HCT116 (cell line): ENCODE measurements at places on chromosomes 16 and 17. TPM values are rescaled to one million over a fixed set of nuclear protein-coding genes. Genes with fewer than 3 reads are reported as not detected.
A peak's percentile ranks its signal among the peaks of the same experiment; 100 is the strongest.

Gene KRT36
- total RNA-seq, result not detected

DNA sequence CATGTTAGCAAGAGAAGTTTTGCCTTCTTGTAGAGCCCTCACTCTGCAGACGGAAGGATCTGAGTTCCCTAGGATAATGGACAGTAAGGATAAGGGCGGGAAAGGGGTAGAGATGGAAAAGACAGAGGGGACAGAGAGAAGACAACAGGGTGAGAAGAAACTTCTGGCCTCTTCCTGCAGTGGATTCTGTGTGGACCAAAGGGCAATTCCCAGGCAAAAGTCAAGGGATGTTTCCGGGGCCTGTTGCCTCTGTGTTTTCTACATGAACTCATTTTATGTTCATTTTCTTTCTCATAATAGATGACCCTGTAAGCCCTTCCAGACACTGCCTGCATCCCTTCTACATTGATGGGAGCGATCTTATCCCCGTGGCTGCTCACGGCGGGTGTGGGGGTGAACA, 647 bp upstream of the TMEM238L start:
- DNase-seq, result no peak

GRCh38 chr16:28298511-28298878, 6.2 kb downstream of the SBK1 start:
- no peak for DNase-seq

Gene SCN4A
- 2.7 TPM for total RNA-seq

Gene PIGQ
- total RNA-seq, result 21.0 TPM

DNA sequence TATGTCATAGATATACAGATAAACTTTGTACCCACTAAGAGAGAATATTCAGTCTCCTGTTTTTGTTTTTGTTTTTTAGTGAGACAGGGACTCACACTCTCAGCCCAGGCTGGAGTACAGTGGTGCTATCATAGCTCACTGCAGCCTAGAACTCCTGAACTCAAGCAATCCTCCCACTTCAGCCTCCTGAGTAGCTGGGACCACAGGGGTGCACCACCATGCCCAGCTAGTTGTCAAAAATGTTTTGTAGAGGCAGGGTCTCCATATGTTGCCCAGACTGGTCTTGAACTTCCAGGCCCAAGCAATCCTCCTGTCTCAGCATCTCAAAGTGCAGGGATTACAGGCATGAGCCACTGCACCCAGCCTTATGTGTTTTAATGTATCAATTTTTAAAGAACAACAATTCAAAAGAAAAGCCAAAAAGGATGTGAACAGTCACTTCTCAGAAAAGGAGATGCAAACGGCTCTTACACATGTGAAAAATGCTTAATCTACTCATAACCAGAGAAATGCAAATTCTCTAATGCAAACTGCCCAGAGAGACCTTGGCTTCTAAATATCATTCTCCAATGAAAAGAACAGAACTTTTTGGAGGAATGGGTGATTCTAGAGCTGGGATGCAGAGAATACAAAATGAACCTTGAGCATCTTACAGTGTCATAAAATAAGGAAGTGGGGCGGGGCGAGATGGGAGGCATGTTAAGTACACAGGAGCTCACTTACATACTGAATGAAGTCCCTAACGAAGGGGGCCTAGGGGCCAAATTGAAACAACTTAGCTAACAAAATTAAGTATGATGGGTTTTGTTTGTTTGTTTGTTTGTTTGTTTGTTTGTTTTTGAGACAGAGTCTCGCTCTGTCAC, 7.3 kb upstream of the CMTM3 start:
- no peak for DNase-seq

DNA sequence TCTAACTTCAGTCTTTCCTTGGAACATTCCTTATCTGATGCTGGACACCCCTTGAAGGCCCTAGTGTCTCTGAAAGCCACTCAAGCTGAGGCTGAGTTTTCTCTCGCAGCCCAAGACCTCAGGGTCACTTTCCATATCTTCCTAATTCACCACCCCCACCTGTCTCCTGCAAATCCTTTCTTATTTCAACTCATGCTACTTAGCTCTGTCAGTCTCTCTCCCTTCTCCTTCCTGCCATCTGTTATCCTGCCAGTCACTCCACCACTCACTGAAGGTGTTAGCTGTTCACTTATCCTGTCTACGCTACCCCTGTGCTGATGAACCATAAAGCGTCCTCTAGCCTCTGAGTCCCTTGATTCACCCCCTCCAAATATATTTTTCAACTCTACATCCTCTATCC, 143.9 kb upstream of the SHISA6 start:
- no peak for DNase-seq

GRCh38 chr17:46002311-46002972, 3.4 kb downstream of the STH start:
- DNase-seq, result peak; percentile 43

DNA sequence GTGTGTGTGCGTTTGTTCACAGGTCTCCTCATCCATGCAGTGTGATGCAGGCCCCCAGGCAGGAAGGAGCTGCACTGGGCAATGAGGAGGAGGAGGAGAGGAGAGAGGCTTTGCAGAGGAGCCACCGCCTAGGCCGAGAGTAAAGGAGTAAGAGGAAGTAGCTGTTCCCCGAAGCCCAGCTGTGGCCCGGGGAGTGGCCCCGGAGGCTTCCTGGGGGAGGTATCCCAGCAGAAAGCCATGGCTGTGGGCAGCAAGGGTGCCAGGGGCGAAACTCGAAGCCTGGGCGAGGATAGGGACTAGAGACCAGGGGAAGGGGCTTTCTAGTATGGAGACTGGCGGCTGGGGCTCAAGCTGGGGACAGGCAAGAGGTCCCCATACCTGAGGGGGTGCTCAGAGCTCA, 12.2 kb downstream of the C16orf95 start:
- DNase-seq, result no peak

GRCh38 chr17:45895304-45895968, 1.1 kb downstream of the MAPT start:
- no peak for DNase-seq

DNA sequence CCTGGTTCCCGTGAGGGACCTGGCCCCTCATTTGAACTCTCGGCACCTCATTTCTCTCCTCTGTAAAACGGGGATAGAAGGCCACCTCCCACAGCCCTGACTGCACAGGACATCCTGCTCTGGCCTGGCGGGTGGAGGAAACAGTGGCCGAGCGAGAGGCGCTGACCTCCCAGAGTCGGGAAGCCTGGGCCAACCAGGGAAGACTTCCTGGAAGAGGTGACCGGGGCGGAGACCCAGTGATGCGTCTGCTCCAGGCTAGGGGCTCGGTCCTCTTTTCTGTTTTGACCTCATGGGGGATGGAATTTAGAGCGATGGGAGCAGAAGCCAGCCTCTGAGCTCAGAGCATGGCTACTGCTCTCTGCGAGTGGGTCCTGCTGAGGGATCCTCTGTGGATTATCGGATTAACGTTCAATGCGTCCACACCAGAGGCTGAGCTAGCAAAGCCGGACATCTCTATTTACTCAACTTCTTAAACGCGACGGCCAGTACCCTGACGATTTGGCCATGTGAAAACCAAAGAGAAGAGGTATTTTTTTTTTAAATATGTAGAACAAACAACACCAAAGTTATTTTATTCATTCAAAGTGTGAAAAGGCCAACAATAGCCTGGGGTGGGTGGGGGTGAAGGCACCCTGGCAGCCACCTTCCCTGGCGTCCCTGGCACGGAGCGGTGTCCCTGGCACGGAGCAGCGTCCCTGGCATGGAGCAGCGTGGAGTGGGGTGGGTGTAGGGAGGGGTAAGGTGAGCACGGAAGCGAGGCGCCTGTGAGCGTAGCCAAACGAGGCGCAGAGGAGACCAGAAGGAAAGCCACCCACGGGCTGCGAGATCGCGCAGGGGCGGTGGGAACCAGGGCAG, 9.2 kb upstream of the MSLN start:
- DNase-seq, result no peak

GRCh38 chr16:89785523-89786155, 30.8 kb downstream of the FANCA start:
- no peak for DNase-seq

Gene KRT31
- not detected for total RNA-seq

GRCh38 chr17:66675991-66676371, 158.9 kb upstream of the CACNG5 start:
- no peak for DNase-seq

DNA sequence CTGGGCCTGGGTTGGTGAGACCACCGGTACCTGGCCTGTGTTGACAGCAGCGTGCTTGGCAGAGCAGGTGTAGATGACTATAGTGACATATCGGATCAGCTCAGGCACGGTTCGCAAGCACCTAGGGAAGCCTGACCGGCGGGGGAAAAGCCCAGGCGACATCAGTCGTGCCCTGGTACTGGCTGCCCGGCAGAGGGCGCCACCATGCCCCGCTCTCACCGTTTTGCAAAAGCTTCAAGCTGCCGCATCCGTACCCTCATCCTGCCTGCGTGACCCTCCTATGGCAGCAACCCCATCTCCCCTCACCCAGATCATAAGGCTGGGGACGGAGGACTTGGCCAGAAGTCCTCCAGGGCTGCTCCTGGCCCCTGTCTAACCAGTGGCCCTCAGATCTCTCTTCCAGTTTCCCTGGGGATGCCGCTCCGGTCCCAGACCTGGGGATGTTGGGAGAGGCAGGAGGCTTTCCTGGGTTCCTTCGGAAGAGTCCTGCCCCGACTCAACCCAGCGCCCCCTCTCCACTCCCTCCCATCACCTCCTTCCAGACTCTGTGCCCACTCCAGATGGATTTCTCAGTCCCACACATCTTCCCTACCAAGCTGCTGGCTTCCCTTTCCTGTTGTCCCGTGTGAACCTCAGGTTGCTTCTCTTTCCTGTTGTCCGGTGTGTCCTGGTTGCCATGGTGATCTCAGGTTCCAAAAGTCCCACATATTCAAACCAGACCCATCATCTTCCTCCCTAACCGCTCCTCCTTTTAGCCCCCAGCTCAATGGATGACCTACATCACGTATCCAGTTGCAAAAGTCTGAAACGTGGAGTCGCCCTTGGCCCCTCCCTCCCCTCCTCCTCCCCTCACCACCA, 13.7 kb downstream of the ALOX12B start:
- peak; percentile 44 for DNase-seq

DNA sequence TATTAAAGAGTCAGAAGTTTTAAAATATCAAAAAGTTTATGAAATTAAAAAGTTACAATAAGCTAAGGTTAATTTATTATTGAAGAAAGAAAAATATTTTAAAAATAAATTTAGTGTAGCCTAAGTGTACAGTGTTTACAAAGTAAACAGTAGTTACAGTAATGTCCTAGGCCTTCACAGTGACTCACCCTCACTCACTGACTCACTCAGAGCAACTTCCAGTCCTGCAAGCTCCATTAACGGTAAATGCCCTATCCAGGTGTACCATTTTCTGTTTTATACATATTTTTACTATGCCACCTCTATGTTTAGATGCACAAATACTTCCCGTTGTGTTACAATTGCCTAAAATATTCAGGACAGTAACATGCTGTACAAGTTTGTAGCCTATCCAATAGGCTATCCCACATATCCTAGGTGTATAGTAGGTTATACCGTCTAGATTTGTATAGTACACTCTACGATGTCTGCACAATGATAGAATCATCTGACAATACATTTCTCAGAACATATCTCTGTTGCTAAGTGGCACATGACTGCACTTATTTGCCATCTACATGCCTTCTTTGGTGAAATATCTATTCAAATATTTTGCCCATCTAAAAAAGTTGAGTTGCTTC, 67.2 kb upstream of the WSB1 start:
- no peak for DNase-seq

Gene SCARF1
- total RNA-seq, result 2.2 TPM

DNA sequence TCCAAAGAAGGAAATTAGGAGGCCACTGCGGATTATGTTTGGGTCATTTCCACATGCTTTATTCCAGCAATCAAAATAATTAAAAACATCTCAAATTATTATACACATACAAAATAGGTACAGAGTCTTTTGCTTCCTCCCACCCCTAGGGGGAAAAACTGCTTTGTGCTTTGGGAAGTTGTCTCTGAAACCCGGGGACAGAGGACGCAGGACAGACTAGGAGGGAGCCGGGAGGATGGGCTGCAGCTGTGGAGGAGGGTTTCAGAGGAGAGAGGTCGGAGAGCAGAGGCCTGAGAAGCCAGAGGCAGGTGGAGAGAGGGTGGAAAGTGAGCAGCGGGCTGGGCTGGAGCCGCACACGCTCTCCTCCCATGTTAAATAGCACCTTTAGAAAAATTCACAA, 17.4 kb downstream of the COL1A1 start:
- no peak for DNase-seq

GRCh38 chr17:19327031-19327783, 35.3 kb downstream of the B9D1 start:
- peak; percentile 58 for DNase-seq

Gene KRT40
- total RNA-seq, result not detected

Gene CHAD
- total RNA-seq, result not detected

Gene TLK2
- 56.6 TPM for total RNA-seq

Gene SLC5A10
- total RNA-seq, result not detected

- no peak for DNase-seq
Measured at GRCh38 chr17:14321980-14322776, 21.3 kb downstream of the HS3ST3B1 start.
